GM10248 (cell line): ENCODE measurements at places on chromosomes 7 and 10.

GRCh38 chr7:113796557-113796956, 122.3 kb downstream of the PPP1R3A start:
- no peak for DNase-seq

- DNase-seq: no peak
These were observed 58.3 kb downstream of the INPP5A start for GRCh38 chr10:132595854-132596253.

DNA sequence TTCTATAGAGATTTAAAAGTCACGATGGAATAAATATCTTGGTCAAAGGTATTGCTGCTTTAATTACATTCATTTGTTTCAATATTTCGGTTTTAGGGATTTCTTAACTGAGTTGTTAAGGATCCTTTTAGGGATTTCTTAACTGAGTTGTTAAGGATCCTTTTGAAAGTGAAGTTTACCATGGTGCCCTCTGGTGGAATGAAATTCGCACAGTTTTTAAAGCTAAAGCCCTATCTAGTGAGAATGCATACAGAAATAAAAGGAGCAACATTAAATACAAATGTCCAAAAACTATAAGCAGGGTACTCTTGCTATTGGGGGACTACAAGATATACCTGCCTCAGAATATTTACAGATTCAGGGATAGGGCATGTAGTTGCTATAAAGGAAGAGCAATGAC, 193.7 kb downstream of the RNLS start:
- no peak for DNase-seq

- no peak for DNase-seq
These were observed 110.5 kb downstream of the ITGA8 start for GRCh38 chr10:15609246-15609645.

GRCh38 chr10:75592791-75593643, 161.6 kb downstream of the LRMDA start:
- DNase-seq: no peak

- no peak for DNase-seq
These were observed 2.2 kb downstream of the GUSB start for GRCh38 chr7:65979583-65980477.

DNA sequence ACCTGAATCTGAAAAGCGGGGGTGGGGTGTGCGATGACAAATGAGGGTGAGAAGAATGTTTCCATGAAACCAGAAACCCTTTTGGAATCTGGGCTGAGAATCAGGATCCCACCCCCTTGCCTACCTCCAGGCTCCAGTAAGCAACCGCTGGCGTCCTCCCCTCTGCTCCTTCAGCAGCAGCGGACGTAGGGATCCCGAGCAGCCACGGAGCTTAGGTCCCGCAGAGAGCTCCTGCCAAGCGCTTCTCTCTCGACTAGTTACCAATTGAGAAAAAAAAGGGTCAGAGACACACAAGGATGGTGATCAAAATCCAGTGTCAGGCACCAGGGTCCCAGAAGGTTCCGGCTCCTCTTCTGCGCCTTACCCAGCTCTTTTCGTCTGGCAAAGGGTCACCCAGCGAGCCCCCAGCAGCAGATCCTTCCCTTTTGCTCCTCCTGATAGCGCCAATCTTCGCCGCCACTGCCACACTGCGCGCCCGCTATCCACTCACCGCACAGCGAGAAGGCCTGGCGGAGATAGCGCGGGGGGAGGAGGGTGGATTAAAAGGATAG, 733.5 kb downstream of the ZWINT start:
- no peak for DNase-seq

GRCh38 chr10:47181052-47181849, 118.7 kb upstream of the GDF10 start:
- no peak for DNase-seq

DNA sequence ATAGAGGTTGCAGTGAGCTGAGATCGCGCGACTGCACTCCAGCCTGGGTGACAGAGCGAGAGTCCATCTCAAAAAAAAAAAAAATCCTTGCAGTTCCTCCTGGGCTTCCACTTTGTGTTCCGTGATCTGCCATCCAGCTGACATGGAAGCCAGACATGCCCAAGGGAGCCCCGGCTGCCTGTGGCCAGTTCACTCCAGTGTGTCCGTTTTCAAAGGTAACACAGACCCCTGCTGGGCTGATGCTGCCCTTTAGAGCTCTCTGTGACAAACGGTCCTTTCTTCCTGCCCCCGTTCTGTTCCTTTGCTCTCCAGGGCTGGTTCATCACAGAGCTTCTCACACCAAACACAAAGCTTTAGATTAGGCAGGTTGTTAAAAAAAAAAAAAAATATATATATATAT, 130.8 kb downstream of the CUL2 start:
- no peak for DNase-seq

GRCh38 chr10:114665406-114665805, 7.3 kb upstream of the ABLIM1 start:
- DNase-seq: no peak

DNA sequence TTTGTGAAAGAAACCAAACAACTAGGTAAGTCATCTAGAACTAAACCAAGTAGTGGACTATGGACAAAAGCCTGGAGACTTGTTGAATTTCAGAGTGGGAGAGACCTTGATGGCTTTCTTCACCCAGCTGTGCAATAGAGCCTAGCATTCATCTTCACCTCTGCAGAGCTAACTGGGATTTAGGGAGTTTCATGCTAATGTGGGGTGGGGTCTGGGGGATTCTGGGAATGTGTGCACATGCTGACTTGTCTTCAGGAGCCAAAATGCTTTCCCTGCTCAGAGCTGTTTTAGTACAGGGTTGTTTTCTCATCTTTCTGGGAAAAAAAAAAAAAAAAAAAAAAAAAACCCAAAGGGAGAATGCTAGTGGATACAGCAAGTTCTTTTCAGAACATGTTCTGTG, 81.3 kb upstream of the ARHGAP21 start:
- DNase-seq: no peak

DNA sequence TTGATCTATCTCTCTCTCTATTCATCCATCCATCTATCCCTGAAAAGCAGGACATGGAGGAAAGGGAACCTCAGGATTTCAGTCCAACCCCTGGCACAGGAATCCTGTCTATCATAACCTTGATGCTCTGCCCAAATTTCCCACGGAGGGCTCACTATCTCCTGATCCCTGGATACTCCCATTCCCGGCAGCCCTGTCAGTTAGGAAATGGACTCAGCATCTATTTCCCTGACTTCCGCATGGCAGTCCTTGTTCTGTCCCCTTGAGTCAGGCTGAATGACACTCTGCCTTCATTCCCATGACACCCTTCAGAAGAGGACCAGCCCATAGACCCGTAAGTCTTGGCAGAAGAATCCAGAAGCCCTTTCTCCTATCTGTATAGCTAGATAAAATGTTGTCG, 77.7 kb downstream of the VWA2 start:
- no peak for DNase-seq

GRCh38 chr7:134827889-134828288, 48.5 kb downstream of the CALD1 start:
- DNase-seq: no peak

DNA sequence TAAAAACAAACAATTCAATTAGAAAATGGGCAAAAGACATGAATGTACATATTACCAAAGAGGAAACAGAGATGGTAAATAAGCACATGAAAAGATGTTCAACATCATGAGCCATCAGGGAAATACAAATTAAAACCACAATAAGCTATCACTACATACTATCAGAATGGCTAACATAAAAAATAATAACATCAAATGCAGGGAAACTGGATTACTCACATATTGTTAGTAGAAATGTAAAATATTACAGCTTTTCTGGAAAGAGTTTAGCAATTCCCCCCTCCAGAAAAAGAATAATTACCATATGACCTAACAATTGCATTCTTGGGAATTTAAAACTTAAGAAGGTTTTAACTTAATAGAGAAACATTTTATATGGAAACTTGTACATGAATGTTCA, 232.9 kb upstream of the MTPN start:
- no peak for DNase-seq

DNA sequence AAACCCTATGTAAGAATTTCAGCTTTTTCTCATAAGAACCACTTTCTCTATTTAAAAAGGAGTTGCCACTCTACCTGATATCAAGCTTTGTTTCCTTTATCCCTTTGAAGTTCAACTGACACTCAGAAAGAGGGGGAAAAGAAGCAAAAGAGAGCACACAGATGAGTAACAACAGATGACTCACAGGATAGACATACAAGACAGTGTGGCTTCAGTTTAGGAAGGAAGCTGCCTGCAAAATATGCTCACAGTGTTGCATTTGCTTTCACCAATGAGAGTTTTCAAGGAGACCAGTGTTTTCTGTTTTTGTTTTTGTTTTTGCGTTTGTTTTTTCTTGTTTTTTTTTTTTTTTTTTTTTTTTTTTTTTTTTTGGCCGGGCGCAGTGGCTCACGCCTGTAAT, 1181.6 kb downstream of the DNAJB9 start:
- DNase-seq: no peak

GRCh38 chr7:14717816-14718215, 184.7 kb downstream of the DGKB start:
- no peak for DNase-seq

GRCh38 chr10:98433881-98434732, 12.6 kb downstream of the HPS1 start:
- no peak for DNase-seq

- no peak for DNase-seq
These were observed 363.9 kb upstream of the MGMT start for GRCh38 chr10:129102906-129103693.

DNA sequence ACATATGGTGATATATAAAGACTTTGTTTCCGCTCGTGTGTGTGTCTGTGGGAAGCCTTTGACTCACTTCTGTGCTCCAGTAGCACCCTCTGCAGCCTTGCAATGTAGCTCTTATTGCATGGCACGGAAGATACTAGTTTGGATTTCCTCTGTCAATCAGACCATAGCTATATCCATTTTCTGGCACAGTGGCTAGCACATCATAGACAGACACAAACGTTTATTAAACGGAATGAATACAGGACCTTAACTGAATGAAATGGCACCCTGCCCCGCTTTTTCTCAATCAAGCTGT, 124.0 kb upstream of the PTPN20 start:
- peak; percentile 15 for DNase-seq

GRCh38 chr10:93180482-93180931, 106.8 kb downstream of the CYP26A1 start:
- no peak for DNase-seq

- no peak for DNase-seq
These were observed 73.9 kb upstream of the TNRC18 start for GRCh38 chr7:5497295-5498103.

DNA sequence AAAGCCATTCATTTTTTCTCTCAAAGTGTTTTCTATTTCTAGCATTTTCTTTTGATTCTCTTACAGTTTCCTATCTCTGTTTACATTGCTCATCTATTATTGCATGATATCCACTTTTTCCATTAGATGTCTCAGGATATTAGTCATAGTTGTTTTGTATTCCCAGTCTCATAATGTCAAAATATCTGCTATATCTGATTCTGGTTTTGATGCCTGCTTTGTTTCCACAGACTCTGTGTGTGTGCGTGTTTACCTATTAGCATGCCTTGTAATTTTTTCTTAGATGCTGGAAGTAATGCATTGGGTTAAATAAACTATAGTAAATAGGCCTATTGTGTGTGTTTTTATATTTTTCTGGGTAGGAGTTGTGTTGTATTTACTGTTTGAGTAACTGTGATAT, 1126.3 kb downstream of the SORCS1 start:
- DNase-seq: no peak

- peak; percentile 35 for DNase-seq
These were observed 859 bp upstream of the CH25H start for GRCh38 chr10:89207801-89208551.
